Cardiac muscle cell (in vitro differentiated cells and primary cell): ENCODE measurements at places on chromosomes 5 and 9. TPM values are rescaled to one million over a fixed set of nuclear protein-coding genes. Genes with fewer than 3 reads are reported as not detected.

GRCh38 chr5:7518947-7519560, 123.1 kb downstream of the ADCY2 start:
- H3K4me1 ChIP-seq: no peaks in the 10 kb centered on the region
- no peaks in the 10 kb centered on the region for H3K36me3 ChIP-seq
- no peak overlapping the region for H3K4me3 ChIP-seq
- DNase-seq: no peak
- H3K27ac ChIP-seq: no peak overlapping the region

GRCh38 chr5:116650964-116651363, 76.3 kb upstream of the SEMA6A start:
- no peak overlapping the region for H3K4me3 ChIP-seq
- no peaks in the 10 kb centered on the region for H3K36me3 ChIP-seq
- no peak for DNase-seq
- no peak overlapping the region for H3K27ac ChIP-seq

DNA sequence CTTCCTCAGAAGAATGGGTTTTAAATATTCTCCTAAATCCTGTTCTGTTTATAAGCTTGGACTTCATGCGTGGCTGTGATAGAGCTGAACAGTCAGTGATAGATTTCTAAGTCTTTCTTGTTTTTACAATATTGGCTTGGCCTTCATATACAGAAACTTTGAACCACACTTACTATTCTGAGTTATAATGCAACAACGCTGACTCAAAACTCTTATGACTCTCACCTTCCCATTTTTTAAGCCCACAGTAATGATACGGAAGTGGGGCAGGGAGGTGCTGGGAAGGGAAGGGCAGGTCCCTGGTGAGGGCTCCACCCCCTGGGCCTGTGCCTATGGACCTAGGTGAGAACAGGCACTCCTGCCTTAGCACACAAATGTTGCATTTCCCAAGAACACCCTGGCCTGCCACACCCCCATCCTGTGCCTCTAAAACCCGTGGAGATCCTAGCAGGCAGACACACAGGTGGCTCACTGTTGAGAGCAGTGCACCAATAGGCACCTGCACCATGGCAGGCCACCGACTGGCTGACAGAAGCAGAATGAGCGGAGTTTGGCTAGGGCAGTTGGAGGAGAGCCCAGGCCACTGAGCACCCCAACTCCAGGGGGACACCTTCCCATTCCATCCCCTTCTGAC, 376.7 kb downstream of the GABRG2 start:
- no peak overlapping the region for H3K27ac ChIP-seq
- no peak for DNase-seq
- H3K36me3 ChIP-seq: no peaks in the 10 kb centered on the region
- H3K4me1 ChIP-seq: no peaks in the 10 kb centered on the region
- no peaks in the 10 kb centered on the region for H3K27me3 ChIP-seq

DNA sequence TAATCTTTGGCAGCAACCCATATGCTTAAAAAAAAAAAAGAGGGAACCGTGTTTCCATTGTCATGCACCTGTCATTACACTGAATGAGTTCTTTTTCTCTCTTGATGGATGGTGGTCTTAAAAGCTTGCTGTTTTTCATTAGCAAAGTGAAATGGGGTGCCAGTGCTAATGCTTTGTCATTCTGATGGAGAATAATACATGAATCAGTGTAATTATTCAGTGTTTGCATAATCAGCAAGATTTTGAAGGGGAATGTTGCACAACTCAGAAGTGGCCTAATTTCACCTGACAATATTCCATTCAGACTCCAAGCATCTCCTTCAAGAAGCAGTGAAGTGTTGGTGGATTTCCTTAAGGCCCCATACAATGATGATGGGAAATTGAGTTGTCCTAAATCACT, 38.1 kb downstream of the MAP1B start:
- H3K36me3 ChIP-seq: no peaks in the 10 kb centered on the region
- DNase-seq: no peak
- no peak overlapping the region for H3K4me3 ChIP-seq
- H3K27me3 ChIP-seq: no peaks in the 10 kb centered on the region
- H3K27ac ChIP-seq: no peak overlapping the region

- H3K4me1 ChIP-seq: no peaks in the 10 kb centered on the region
- H3K4me3 ChIP-seq: no peak overlapping the region
- no peak overlapping the region for H3K27ac ChIP-seq
Measured at GRCh38 chr9:70093095-70093494, 49.4 kb downstream of the MAMDC2 start.

GRCh38 chr5:118620233-118620632, 368.1 kb downstream of the DTWD2 start:
- H3K36me3 ChIP-seq: no peaks in the 10 kb centered on the region
- H3K27me3 ChIP-seq: no peaks in the 10 kb centered on the region
- H3K4me3 ChIP-seq: no peak overlapping the region
- DNase-seq: no peak

DNA sequence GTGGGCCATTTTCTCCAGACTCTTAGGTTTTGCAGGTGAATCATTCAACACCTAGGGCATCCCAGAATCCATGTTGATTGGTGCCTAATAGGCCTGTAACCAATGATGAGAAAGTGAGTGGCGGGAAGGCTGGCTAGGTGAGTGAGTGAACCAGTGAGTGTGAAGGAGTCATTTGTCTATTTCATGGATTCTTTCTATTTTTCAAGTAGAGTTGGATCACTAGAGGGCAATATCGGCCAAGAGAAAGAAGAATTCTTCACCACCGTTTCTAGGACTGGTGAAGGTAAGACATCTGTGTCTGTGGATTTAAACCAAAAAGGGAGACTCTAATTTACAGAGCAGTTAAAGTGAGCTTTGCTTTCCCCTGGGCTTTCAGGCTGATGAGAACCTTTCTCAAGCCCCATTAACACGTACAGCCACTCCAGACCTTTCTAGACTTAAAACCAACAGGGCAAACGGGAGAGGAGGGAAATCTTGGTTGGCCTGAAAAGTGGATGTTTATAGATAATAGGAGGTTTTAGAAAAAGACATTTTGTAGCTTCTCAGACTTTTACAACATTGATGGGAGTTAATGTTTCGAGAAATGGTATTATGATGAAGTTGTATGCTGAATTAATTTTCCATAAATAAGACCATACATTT, 114.3 kb upstream of the IL12B start:
- no peak overlapping the region for H3K4me3 ChIP-seq
- H3K36me3 ChIP-seq: no peaks in the 10 kb centered on the region
- no peaks in the 10 kb centered on the region for H3K27me3 ChIP-seq
- peak; percentile 76 for DNase-seq

- DNase-seq: no peak
- H3K4me3 ChIP-seq: no peak overlapping the region
- no peaks in the 10 kb centered on the region for H3K27me3 ChIP-seq
- no peaks in the 10 kb centered on the region for H3K36me3 ChIP-seq
- no peak overlapping the region for H3K27ac ChIP-seq
- peaks cover 6% of the 10 kb centered on the region for H3K4me1 ChIP-seq
Measured at GRCh38 chr5:168600409-168600808, 21.2 kb upstream of the PANK3 start.

GRCh38 chr9:134496413-134497282, 145.0 kb upstream of the COL5A1 start:
- H3K27me3 ChIP-seq: peaks cover 20% of the 10 kb centered on the region
- H3K4me3 ChIP-seq: no peak overlapping the region
- peaks cover 7% of the 10 kb centered on the region for H3K4me1 ChIP-seq
- DNase-seq: peak; percentile 58

DNA sequence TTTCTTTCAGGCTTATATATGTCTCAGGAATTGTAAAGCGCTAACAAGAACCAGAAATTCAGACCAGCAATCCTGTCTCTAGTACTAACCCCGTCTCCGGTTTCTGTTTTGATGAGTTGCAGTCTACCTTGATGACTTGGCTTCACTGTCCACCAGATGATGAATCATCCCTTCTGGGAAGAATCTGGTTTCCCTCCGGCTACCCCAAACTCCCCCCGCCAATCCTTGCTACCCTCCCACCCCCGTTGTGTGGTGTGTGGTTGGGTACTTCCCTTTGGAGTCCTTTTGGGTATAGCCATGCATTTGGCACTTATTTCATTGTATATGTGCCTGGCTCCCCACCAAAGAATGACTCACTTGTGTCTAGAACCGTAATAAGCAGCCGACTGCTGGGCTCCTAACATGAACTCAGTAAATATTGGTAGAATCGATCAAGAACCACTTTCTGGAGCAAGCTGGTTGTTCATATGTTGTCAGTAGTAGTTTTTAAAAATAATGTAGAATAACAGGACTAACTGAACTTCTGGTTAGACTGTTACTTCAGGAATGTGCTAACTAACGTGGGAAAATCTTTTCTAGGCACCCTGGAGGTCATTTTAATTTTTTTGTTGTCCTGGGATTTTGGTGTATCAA, 8.3 kb upstream of the TGFBI start:
- H3K4me3 ChIP-seq: no peak overlapping the region
- no peak overlapping the region for H3K27ac ChIP-seq
- peaks cover 3% of the 10 kb centered on the region for H3K27me3 ChIP-seq
- peak; percentile 95 for DNase-seq

- no peaks in the 10 kb centered on the region for H3K36me3 ChIP-seq
- no peak overlapping the region for H3K4me3 ChIP-seq
- H3K27ac ChIP-seq: no peak overlapping the region
- no peaks in the 10 kb centered on the region for H3K27me3 ChIP-seq
- no peak for DNase-seq
- peaks cover 4% of the 10 kb centered on the region for H3K4me1 ChIP-seq
Measured at GRCh38 chr5:64834611-64835010, 65.9 kb downstream of the CWC27 start.

GRCh38 chr5:33370466-33370859, 70.3 kb upstream of the TARS1 start:
- no peak for DNase-seq
- no peaks in the 10 kb centered on the region for H3K36me3 ChIP-seq

- DNase-seq: peak; percentile 77
- H3K4me1 ChIP-seq: peaks cover 5% of the 10 kb centered on the region
- H3K27me3 ChIP-seq: no peaks in the 10 kb centered on the region
- H3K36me3 ChIP-seq: peaks cover 5% of the 10 kb centered on the region
Measured at GRCh38 chr5:31408814-31409213, 123.1 kb downstream of the DROSHA start.

GRCh38 chr5:34533582-34534522, 122.3 kb upstream of the RAI14 start:
- H3K27me3 ChIP-seq: no peaks in the 10 kb centered on the region
- H3K4me3 ChIP-seq: no peak overlapping the region
- no peak overlapping the region for H3K27ac ChIP-seq
- H3K4me1 ChIP-seq: no peaks in the 10 kb centered on the region

- no peak overlapping the region for H3K4me3 ChIP-seq
- peaks cover 18% of the 10 kb centered on the region for H3K36me3 ChIP-seq
- peaks cover 8% of the 10 kb centered on the region for H3K4me1 ChIP-seq
- H3K27me3 ChIP-seq: no peaks in the 10 kb centered on the region
Measured at GRCh38 chr5:112776301-112776856, 38.7 kb downstream of the APC start.

DNA sequence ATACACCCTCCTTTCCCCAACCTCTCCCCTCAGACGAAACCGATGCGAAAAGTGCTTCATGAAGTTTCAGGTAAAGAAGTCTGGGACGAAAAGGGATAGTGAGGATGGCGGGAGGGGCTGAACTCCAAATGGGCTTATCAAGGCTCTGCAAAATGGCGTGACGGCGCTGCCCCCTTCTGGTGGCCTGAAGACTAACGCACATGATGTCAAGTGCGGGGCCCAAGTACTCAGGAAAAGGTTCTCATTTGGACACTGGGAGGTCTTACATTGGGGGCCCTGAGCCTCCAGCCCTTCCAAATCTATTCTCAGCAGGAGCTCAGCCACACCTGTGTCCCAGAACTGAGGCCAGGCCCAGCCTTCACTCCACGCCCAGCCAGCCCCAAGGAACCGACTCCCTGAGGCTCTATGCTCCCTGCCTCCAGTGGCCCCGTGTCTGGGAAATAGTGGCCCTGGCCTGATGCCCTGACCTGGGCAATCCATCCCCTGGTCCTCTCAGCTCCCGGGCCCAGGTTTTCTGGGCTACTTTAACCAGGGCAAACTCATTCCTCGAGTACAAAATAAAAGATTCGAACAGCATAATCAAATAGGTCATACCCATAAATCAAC, 119.9 kb downstream of the KCNIP1 start:
- H3K27ac ChIP-seq: no peak overlapping the region
- no peak overlapping the region for H3K4me3 ChIP-seq
- H3K4me1 ChIP-seq: no peaks in the 10 kb centered on the region

IFNB1 gene
- total RNA-seq: not detected in 2 replicates

QRFP gene
- total RNA-seq: not detected in 2 replicates

TJP2 gene
- total RNA-seq: 81.3 and 102 TPM in 2 replicates

PCDHB11 gene
- total RNA-seq: 4.7 and 8.6 TPM in 2 replicates

AGTPBP1 gene
- total RNA-seq: 25.4 and 30.5 TPM in 2 replicates

UGT3A2 gene
- total RNA-seq: 2.8 and 4.4 TPM in 2 replicates

RNF183 gene
- total RNA-seq: 0.06 and 0.53 TPM in 2 replicates

STOM gene
- 11.2 and 13.6 TPM in 2 replicates for total RNA-seq

CARTPT gene
- not detected in 2 replicates for total RNA-seq

CAMK2A gene
- 34.6 and 47.7 TPM in 2 replicates for total RNA-seq

CDX1 gene
- not detected in 2 replicates for total RNA-seq
